ENCODE measurements at places on chromosomes 1 and 21.

- no peak for DNase-seq
Observed at GRCh38 chr1:71908303-71908702, 374.0 kb downstream of the NEGR1 start.

GRCh38 chr1:42950116-42950481 lies 8.6 kb downstream of the SLC2A1 start:
- no peak for DNase-seq

- no peak for DNase-seq
Observed at GRCh38 chr1:243924188-243924587, 74.1 kb upstream of the AKT3 start.

DNA sequence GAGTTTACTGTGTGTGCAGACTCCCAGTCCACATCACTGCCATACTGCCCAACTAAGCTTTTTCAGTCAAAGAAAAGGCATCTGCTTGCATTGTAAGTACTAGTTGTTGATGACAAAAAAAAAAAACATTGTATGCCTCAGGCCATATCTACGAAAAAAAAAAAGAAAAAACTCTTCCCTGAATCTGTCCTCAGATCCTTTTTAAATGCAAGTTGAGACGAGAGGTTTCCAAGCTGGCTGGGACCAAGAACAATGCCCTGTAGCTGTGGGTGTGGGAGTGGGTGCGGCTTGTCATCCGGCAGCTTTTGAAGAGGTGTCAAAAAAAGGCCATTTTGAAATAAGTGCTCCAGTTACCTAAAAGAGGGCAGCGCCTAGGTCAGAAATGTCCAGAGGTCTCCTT lies 29.2 kb upstream of the HHAT start:
- DNase-seq, result no peak

DNA sequence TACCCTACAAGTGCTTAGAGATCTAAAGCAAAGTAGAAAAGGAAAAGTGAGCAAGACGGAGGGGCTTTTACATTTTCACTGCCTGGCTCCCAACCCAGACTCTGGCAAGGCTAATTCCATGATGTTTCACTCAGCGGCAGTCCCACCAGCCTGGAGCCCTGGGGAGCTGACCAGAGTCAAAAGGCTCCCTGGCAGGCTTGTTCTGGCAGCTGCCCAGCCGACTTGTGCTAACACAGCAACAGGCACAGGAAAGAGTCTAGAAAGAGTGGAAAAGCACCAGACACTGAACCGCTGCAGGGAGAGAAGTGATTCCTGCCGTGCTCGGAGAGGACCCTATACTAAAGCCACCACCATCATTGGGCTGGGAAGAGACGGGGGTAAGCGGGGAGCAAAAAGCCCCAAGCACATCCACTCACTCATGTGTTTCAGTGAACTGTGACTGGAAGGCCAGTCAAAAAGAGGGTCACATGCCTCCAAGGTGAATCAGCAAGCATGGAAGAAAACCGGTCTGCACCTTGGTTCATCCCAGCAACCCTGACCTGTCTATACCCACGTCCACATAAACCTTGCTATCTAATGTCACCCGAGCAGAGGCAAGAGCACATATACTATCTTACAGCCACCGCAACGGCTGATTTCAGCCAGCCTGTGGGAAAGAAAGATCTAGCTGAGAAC lies 8.0 kb downstream of the SMIM12 start:
- no peak for DNase-seq

DNA sequence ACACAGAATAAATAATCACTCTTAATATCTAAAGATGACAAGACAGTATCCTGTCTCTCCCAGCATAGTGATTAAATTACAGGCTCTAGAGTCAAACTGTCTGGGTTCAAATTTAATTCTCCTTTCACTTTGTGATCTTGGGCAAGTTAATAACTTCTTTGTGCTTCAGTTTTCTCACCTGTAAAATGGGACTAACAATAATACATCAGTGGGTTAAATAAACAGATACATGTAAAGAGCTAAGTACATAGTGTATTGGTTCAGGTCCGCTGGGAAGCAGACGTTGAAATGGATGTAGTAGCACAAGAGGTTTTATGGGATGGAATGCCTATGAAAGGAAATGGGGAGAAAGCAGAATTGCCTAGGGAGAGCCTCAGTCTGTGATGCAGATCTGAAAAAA lies 10.7 kb downstream of the ZFYVE9 start:
- no peak for DNase-seq

GRCh38 chr1:41394959-41395956 lies 34.0 kb downstream of the FOXO6 start:
- no peak for DNase-seq

DNA sequence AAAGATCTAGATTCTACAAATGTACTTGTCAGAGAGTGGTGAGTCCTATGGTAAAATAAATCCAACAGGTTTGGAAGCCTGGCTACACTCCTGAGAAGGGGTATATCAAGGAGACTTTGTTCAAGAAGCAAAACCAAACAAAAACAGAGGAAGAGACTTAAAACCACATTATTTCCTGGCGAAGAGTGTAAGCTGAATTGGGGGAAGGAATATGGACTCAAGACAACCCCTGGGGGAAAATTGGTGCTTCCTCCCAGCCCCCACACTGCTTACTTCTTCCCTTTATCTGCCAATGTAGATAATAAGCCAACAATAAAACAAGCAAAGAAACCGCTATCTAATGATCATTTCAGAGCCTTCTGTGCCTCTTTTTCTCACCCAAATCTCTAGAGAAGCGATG lies 48.4 kb upstream of the ZBTB18 start:
- no peak for DNase-seq

All from naive thymus-derived CD4-positive, alpha-beta T cell (primary cell).